ENCODE measurements at places on chromosomes 11 and 22.

GRCh38 chr11:75341612-75342011 lies 9.8 kb downstream of the ARRB1 start:
- no peak for DNase-seq

GRCh38 chr22:39367035-39367434 lies 17.2 kb downstream of the SYNGR1 start:
- DNase-seq = no peak

- no peak for DNase-seq
Observed at GRCh38 chr22:48340191-48340590, 1487.5 kb downstream of the BRD1 start.

DNA sequence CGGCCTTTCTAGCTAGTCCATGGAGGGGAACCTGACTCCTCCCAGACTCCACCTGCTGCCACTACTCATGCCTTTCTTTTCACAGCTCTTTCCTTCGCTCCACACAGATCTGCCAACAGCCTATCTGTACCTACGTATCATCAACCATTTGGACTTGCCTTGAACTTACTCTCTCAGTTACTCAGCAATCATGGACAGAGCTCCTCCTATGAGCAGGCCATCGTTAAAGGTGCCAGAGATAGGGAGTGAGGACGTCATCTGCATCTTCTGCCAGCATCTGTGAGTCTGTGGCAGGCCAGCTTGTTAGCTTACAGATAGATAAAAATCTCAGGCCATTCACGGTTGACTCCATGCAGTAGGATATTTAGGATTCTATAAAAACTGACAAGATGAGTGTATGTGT lies 162.9 kb upstream of the ZBED5 start:
- DNase-seq = no peak

- no peak for DNase-seq
Observed at GRCh38 chr11:67667490-67668191, 6.8 kb downstream of the ALDH3B2 start.

DNA sequence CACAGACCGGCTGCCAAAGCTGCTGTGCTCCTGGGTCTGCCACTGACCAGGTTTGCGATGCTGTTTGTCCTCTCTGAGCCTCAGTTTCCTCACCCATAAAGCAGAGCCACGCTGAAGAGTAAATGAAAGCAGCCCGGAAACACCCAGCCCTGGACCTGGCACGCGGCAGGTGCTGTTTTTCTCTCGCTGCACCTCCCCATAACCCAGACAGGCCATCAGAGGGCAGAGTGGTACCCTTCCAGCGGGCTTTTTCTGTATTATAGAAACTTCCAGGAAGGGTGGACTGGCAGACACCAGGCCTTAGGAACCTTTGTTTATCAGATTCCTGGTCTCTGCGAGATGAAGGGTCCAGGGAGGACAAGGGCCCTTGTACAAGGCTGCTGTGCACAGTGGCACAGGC lies 17.9 kb upstream of the FGF19 start:
- no peak for DNase-seq

GRCh38 chr11:90363739-90364138 lies 140.9 kb upstream of the CHORDC1 start:
- no peak for DNase-seq

- DNase-seq = no peak
Observed at GRCh38 chr22:26968859-26969523, 311.6 kb downstream of the MIAT start.

DNA sequence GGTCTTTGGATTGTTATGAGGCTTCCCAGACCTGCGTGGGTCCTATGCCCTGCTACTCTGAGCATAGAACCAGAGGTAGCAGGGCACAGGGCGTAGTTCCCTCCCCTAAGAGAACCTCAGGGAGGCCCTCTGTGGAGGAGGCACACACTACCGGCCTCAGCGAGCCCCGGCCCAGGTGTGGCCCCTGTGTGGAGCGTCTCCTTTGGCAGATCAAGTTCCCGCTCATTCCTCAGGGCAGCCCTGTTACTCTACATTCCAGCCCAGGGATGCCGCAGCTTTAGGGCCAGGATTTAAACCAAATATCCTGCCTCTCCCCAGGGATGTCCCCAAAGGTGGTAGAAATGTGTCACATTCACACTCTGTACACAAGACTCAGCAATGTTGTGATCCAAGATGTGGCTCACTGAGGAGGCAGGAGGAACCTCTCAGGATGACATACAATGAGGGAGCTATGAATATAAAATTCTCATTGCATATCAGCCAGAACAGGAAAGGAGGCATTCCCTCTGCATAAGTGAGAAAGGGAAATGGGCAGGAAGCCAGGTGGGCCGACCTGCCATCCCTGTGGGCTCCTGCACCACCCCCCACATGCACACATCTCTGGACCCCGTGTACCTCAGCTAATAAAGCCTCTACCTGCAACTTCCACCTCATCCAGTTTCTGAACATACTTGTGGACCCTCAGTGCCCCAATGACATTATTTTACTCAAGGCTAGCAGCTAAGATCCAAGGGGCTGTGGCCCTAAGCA lies 131.9 kb upstream of the TEAD1 start:
- no peak for DNase-seq

- no peak for DNase-seq
Observed at GRCh38 chr11:12319461-12319951, 57.9 kb upstream of the PARVA start.

- DNase-seq = no peak
Observed at GRCh38 chr11:130472434-130472961, 24.1 kb downstream of the ADAMTS15 start.

GRCh38 chr11:86675017-86675416 lies 2.6 kb upstream of the ME3 start:
- no peak for DNase-seq

- no peak for DNase-seq
Observed at GRCh38 chr11:132980670-132981069, 551.6 kb downstream of the OPCML start.

DNA sequence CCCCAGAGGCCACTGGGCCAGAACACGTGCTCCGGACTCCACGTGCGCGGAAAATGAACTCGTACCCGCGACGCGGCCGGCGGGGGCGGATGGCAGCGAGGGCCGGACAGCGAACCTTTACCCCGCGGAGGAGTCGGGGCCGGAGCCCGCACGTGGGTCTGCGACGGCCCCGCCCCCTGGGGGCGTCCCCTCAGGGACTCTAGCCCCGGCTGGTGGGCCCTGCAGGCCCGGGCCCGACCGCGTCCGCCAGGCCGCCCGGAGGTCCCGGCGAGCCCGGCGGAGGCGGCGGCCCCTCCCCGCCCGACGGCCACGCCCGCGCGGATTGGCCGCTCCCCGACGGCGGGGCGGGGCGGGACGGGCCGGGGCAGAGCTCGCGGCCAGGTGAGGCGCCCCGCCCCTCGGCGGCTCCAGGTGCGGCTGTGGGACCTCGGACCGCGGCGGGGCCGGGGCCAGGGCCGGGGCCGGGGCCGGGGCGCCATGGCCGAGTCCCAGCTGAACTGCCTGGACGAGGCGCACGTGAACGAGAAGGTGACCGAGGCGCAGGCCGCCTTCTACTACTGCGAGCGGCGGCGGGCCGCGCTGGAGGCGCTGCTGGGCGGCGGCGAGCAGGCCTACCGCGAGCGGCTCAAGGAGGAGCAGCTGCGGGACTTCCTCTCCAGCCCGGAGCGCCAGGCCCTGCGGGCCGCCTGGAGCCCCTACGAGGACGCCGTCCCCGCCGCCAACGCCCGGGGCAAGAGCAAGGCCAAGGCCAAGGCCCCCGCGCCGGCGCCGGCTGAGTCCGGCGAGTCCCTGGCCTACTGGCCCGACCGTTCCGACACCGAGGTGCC lies at the start of gene FAM83F:
Gene FAM83F, plus strand, starts transcription at position 389 of the 827 bp plus-strand sequence. Its CDS starts 89 bp downstream, at position 478.
- DNase-seq = no peak

DNA sequence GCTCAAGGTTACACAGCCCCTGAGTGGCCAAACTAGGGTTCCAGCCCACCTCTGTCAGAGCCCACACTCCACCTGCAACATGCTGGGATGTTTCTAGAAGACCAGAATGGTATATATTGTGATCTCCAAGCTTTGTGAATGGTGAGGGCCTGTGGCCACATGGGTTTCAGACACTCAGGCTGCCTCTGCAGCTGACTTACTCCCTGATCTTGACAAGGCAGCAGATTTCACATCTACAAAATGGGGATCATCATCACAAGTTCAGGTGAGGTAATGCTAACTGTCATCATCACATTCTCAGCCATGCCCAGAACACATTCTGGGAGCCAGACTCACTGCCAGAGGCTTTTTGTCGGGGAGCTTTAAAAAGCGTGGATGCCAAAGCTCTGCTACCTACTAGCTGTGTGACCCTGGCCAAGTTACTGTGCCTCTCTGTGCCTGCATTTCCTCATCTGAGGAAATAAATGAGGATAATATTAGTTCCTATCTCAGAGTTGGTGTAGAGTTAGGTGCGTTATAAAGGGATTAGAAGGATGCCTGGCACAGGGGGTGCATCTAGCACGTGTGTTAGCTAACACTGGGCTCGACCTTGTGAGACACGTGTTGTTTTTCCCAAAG lies 24.9 kb upstream of the WNT11 start:
- no peak for DNase-seq

DNA sequence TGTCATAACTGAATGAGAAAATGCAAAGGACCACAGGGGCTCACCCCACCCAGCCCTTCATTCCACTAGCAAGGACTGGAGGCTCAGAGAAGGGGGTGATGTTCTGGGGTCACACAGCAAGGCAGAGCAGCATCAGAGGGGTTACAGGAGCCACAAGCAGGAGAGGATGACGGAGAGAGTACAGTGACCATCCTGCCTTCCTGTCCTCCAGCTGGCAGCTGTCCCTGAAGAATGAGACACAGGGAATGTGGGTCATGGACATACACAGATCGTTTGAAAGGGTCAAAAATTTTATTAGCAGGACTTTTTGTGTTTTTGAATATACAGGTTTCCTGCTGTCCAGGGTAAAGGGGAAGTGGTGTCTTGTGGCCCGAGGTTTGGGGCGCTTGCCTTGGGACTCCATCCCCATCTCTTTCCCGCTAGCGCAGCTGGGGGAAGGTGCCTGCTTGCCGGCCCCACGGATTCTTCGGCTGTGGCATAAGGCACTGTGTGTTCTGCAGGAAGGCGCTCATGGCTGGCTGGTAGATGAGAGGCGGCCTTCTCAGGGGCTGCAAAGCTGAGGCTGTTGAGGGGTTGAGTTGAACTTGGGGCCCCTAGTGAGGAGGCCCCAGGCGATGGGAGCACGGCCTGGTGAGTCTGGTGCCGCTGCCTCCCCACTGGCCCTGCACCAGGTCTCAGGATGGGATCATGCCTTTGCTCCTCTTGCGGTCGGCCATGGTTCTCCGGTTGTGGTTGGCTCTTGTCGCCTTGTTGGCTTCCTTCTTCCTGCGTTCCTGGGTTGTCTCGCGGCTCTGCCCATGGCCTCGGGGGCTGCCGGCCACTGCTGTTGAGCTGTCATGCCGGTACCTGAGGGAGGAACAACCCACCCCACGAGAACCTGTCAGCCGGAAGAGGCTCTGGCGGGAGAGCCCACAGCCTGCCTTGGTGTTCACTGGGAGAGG lies 21.4 kb downstream of the UQCR10 start:
- DNase-seq = no peak

DNA sequence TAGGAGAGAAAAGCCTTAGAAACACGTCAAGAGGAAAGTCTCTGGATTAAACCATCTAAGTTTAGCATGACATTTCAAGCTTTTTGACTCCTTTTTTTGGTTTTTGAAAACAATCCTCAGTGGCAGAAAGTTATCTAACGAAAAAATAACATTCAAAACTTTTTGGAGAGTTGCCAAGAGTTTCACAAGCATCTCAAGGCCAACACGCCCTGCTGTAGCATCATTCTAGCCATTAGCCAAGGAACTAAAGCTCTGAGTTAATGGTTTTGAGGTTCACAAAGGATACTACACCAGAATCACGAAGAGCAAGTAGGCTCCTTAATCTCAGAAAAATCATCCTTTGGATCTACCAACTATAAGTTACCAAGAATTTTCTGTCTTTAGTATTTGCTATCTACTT lies 94.8 kb downstream of the PICALM start:
- DNase-seq = no peak

DNA sequence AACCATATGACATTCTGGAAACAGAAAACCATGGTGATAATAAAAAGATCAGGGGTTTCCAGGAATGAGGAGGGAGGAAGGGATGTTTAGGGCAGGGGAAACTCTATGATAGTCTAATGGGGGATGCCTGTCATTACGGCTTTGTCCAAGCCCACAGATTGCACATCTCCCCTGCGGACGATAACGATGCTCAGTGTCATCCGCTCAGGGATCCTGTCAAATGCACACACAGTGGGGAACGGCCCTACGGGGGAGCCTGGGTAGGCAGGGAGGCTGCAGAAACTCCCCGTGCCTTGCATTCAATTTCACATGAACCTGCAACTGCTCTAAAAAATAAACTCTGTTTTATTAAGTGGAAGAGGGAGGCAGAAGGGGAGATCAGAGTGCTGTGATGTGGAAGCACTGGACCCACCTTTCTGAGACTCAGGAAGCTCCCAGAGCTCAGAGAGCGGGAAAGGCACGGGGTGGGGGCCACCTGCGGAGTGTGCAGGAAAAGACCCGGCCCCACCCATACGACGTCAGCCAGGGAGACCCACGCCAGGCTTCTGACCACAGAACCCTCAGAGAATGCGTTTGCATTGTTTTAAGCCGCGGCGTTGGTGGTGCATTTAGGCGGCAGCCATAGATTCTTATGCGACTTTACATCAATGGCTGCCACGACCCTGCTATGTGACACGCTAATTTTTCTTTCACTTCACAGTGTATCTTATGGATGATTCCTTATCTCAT lies 543.5 kb downstream of the BRD1 start:
- no peak for DNase-seq

DNA sequence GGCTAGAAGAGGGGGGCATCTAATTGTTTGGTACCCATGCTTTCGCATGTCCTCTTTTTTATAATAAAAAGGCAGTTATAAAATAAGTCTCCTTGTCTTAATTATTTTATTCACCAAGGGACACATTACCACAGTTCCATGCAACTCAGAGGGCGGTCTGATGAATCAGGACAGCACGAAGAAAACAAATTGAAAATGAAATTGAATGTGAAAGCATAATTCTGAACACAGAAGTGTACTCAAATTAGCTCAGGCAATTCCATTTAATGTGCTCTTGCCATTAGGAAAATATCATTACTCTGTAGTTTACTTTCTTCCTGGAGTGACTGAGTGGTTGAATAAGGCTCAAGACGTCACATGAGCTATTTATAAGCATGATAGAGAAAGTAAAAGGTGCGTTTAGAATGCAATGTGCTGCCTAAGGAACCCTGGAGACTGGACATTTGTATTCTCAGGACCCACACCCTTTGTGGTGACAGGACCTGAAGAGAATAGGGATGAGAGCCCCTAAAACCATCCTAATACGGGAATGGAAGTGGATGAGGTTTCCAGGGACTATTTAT lies 59.6 kb downstream of the MTNR1B start:
- DNase-seq = no peak

GRCh38 chr11:27358296-27358695 lies 4.7 kb downstream of the CCDC34 start:
- DNase-seq = no peak

GRCh38 chr22:17264321-17265052 lies 45.3 kb upstream of the ADA2 start:
- no peak for DNase-seq

DNA sequence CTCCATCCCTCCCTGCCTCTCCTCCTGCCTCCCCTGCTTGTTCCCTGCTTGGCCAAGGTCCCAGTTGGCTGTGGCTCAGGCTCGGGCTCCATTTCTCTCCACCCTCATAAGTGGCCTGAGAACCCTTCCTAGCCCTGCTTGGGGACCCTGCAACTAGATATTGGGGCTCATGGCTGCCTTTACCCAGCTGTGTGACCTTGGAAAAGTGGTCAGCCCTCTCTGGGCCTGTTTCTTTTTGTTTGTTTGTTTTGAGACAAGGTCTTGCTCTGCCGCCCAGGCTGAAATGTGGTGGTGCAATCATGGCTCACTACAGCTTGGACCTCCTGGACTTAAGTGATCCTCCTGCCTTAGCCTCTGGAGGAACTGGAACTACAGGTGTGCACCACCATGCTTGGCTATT lies 20.3 kb upstream of the CABP2 start:
- no peak for DNase-seq
